ENCODE measurements at places on chromosomes 6 and 20.
A peak's percentile ranks its signal among the peaks of the same experiment; 100 is the strongest.

DNA sequence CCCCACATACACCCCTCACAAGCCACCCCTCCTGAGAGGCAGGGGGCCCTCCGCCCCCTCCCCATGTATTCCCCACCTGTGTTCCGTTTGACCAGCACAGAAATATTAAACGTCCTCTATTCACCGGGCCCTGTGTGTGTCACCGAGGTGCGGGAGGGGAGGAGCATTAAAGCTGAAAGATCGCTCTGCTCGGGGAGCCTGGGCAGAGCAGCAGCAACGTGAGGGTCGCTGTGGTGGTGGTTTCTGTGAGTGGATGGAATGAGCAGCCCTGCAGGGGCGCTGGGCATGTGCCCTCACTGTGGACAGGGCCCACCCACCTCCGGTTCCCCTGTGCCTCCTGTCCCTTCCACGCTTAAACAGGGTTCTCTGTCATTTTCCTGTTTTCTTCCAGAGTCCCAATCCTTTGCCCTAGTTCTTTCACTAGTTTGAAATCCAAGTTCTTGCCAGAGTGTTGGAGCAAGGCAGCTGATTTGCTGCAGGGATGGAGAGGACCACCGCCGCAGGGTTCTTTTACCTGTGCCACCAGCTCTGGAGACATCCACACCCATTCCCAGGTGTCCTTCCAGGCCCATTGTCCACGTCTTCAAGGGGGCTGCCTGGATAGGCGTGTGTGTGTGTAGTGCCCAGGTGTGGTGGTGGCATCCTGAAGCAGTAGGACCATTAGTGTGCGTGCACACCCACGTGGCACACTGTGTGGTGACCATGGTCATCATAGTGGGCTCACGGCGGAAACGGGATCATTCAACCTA, 37.6 kb upstream of the MDFI start:
- DNase-seq = no peak

- DNase-seq = no peak
These were observed 81.7 kb upstream of the PDE10A start for GRCh38 chr6:165744555-165745228.

- peak; percentile 24 for DNase-seq
These were observed 1.0 kb upstream of the HFE start for GRCh38 chr6:26086211-26086610.

- no peak for DNase-seq
These were observed 14.8 kb downstream of the ARHGAP40 start for GRCh38 chr20:38616457-38616856.

Data from activated CD4-positive, alpha-beta T cell treated with anti-CD3 and anti-CD28 coated beads, Interleukin-2, amount 50 U/mL, for 4 hours (primary cell).